Stimulated activated CD4-positive, alpha-beta T cell treated with anti-CD3 and anti-CD28 coated beads, Interleukin-1b, Interleukin-23, amount 100 ng/mL, for 24 hours (primary cell): ENCODE measurements at places on chromosomes 4 and X.

DNA sequence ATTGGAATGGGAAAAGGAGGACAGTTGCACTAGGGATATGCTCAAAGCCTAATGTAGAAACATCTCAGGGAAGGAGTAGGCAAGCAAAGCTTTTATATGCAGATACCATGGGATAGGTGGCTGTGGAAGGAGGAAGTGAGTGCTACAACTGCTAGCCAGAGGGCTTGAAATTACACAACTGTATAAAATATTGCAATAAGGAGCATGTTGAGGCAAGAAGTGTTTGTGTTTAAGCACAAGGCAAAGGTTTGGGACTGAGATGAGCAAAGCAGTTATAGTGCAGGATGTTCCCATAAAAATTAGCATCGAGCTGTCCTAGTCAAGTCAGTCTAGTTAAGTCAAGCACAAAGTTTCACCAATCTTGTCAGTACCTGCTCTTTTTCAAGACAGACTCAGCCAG is 35.6 kb upstream of the DCAF8L1 start:
- no peak for DNase-seq

DNA sequence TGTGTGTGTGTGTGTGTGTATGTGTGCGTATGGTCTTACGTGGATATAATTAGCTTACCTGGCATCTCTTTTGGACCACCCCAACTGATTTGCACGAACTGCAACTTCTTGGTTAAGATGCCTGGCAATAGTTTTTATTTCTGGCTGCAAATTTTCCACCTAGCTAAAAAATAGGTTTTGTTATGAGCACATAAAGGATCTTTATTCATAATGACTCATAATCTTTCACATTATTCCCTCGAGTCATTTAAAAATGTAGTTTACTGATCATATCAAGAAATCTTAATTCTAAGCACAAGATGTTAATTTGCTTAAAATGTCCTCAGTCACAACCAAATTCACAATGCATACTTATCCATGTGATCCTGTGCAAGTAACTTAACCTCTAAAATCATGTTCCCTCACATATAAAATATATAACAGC is 1.5 kb downstream of the COX18 start:
- peak; percentile 27 for DNase-seq

GRCh38 chrX:15785176-15785750 is 5.0 kb upstream of the ZRSR2 start:
- DNase-seq: no peak

GRCh38 chr4:153276971-153277370 is 67.5 kb upstream of the MND1 start:
- no peak for DNase-seq

DNA sequence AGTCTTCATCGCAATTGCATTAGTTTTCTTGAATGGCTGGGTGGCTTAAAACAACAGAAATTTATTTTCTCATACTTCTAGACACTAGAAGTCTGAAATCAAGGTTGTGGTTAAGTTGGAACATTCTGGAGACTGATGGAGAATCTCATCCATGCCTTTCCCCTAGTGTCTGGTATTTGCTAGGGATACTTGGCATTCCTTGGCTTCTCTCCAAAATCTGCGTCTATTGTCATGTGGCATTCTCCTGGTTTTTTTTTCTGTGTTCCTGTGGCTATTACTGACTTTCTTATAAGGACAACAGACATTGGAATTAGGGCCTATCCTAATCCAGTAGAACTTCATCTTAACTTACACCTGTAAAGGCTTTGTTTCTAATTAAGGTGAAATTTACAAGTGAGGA is 272.8 kb upstream of the EPHA5 start:
- no peak for DNase-seq

DNA sequence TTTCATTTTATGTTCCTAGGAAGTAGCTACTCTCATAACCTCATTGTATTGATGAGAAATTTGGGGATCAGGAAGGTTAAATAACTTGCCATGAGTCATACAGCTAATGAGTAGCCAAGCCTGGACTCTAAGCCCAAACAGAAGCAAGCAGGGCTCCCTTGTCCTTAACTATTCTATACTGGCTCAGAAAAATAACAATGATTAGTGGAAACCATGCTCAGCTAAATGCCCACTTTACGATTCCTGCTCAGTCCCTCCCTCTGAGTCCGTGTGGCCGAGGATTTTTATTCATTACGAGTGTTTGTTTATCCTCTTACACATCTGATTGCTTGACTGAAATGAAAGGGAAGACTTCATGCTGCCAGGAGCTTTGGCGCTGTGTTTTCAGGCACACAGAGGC is 100.9 kb downstream of the SLC34A2 start:
- DNase-seq: no peak

GRCh38 chr4:97185233-97185632 is 958.0 kb downstream of the STPG2 start:
- DNase-seq: no peak

DNA sequence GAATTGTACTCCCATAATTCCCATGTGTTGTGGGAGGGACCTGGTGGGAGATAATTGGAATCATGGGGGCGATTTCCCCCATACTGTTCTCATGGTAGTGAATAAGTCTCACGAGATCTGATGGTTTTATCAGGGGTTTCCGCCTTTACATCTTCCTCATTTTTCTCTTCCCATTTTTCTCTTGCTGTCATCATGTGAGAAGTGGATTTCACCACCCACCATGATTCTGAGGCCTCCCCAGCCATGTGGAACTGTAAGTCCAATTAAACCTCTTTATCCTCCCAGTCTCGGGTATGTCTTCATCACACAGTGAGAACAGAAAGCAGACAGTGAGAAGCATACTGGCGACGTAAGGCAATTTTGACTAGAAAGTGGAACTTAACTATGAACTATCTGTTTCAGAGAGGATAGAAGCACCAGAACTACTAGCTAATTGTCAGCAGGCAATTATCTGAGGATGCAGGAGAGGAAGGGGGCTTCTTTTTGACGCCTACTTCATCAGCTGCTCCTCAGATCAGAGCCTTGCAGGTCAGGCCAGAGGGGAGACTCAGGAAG is 8.5 kb upstream of the GPR50 start:
- DNase-seq: no peak

GRCh38 chr4:2768921-2769336 is 12.8 kb upstream of the TNIP2 start:
- DNase-seq: no peak
